Hepatocyte (in vitro differentiated cells): ENCODE measurements at places on chromosomes 3 and 15.

DNA sequence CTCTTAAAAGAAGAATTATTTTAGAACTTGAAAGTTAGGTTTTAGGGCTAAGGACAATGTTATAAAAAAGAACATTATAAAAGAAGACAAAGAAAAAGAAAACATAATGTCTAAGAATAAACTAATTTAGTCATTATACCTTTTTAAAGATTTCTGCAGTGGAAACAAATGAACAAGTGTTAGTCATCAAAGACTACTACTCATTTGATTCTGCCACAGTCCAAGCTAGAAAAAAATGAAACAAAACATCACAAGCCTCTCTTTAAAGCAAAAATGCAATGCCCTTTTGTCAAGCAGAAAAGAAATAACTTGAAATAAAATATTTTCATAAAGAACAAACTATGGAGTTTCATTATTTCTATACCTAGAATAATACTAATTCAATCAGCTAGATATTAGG lies 102.0 kb downstream of the TBC1D5 start:
- DNase-seq = no peak

DNA sequence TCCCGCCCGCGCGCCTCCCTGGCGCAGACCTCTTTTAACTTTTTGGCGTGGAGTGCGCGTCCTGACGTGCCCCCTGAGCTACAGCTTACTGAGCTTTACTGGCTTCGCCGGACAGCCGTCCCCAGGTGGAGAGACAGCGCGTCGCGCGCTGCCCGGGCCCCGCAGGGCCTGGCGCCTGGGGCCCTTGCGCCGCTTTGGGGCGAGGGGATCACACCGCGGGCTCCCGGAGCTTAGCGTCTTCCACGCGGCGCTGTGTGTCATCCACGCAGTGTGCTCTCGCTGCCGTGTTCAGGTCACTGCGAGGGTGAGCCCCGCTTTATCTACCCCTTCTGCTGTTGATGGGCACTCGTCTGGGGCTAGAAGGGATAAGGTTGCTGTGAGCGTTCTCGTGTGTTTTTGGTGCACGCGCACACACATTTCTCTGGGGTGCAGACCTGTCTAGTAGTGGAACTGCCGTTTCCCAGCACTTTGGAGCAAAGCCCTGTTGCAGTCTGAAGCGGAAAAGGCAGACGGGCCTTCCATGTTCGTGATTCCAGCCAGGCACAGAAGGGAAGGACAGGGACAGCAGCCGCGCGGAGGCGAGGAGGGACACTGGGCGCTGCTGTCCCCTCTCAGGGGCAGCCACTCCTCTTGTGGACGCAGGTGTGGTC lies 33.1 kb upstream of the ALDH1L1 start:
- DNase-seq = no peak

DNA sequence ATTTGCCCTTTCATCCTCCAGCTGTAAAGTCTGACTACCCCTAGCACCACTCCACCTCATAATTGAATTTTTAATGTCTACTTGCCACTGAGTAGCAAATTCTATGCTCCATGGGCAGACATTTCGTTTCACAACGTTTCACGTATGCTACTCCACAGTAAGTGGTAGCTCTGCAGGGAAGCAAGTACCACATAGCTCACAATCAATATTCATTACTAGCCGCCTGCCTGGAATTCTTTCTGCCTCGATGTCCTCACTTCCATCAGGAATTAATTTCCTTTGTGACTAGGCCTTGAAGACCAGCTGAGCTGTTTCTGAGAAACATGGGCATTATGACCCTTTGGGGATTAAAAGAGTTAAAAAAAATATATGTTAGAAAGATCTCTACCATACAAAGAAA lies 15.3 kb downstream of the NPTN start:
- no peak for DNase-seq

DNA sequence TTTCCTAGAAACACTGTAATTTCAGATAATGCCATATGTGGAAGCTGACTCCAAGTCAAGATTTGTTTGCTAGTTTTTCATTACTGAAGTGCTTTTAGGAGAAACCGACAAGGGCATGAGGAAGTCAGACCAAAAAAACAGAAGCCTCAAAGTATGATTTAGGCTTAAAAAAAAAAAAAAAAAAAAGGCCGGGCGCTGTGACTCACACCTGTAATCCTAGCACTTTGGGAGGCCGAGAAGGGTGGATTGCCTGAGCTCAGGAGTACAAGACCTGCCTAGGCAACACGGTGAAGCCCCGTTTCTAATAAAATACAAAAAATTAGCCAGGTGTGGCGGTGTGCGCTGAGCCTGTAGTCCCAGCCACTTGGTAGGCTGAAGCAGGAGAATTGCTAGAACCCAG lies 11.6 kb downstream of the RPL15 start:
- DNase-seq = no peak

GRCh38 chr15:73800662-73801345 lies 47.7 kb upstream of the INSYN1 start:
- peak; percentile 37 for DNase-seq

DNA sequence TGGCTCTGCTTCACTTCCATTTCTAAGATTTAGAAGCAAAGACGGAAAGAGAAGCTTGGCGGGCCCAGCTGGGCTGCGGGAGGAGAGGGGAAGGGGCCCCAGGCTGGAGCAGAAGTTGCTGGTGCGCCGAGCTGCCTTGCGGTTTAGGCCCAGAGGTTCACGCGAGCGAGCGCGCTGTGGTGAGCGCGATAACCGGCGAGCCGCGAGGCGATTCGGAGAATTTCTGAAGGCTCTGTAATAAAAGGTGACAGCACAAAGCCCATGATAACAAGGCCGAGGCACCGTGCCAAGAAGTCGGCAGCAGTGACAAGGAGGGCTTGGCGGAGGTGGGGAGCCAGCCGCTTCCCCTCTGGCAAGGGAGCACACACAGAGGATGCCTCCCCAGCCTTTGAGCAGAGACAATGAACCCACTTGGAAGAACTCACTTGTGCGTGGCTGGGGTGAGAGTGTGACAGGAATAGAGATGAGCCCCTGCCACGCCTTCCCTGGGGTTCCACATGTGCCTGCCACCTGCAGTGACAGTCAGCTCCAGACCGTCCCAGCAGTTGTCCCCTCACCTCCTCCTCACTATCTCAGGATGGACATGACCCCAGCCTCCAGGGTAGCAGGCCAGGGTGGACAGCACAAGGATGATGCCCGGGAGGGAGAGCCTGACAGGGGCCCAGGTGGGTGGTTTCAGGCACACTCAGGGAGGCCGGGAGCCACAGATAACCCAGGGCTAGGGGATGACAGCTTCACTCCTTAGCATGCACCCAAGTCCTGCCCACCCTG lies 315.2 kb downstream of the UACA start:
- no peak for DNase-seq

DNA sequence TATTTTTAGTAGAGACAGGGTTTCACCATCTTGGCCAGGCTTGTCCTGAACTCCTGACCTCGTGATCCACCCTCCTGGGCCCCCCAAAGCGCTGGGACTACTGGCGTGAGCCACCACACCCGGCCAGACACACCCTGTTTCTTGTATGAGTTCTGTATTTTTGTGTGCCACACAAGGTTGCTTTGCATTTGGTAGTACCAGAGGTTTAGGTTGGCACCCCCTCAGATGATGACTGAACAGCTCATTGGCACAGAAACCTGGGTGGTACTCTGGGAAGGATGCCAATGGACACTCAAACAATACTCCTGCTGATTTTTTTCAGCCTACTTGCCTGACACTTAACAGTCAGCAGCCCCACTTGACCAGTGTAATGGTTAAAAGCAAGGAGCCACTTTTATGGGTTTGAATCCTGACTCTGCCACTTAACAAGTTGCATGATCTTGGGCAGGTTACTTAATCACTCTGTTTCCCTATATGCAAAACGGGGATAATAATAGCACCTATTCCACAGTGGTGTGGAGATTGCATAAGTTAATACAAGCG lies 39.2 kb upstream of the BCL2A1 start:
- no peak for DNase-seq

- DNase-seq = peak; percentile 52
Observed at GRCh38 chr3:184561913-184562877, 610 bp downstream of the EPHB3 start.

GRCh38 chr15:31390029-31390428 lies 63.4 kb downstream of the KLF13 start:
- DNase-seq = no peak

- DNase-seq = peak; percentile 100
Observed at GRCh38 chr3:36992806-36993325, at the start of gene EPM2AIP1. EPM2AIP1 (minus strand) TSS chr3:36993131; CDS start chr3:36993077, 54 bp downstream.

GRCh38 chr3:172726380-172726779 lies 15.5 kb upstream of the NCEH1 start:
- DNase-seq = no peak

DNA sequence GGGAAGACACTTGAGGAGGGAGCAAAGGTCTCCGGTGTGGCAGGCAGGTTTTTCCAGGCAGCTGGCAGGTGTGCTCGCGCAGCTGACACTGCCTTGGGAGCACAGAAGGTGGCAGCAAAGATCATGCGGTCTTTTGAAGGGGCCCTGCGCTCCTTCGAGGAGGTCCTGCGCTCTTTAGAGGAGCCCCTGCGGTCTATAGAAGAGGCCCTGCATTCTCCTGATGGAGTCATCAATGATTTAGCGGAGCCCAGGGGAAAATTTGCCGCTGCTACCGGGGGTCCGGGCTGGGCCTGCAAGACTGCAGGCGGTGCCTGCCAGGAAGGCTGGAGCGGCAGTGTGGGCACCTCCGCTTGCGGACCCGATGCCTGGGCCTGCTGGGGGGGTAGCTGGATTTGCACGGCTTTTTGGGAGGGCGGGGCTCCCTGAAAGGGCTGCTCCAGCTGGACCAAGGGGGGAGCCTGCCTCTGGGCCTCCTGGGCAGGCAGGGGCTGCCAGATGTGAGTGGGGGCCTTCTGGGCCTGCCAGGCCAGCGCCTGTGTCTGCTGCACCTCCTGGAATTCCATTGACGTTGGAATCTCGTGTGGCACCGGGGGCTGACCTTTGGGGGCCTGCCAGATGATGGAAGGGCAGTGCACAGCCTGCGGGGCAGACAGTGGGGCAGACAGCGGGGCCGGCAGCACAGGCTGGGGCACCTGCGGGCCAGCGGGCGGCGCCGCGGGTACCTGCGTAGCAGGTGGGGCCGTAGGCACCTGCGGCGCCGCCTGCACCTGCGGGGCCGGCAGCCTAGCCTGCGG lies 2.1 kb downstream of the MAGEL2 start:
- peak; percentile 47 for DNase-seq

- DNase-seq = no peak
Observed at GRCh38 chr15:35886765-35887164, 340.8 kb upstream of the DPH6 start.

DNA sequence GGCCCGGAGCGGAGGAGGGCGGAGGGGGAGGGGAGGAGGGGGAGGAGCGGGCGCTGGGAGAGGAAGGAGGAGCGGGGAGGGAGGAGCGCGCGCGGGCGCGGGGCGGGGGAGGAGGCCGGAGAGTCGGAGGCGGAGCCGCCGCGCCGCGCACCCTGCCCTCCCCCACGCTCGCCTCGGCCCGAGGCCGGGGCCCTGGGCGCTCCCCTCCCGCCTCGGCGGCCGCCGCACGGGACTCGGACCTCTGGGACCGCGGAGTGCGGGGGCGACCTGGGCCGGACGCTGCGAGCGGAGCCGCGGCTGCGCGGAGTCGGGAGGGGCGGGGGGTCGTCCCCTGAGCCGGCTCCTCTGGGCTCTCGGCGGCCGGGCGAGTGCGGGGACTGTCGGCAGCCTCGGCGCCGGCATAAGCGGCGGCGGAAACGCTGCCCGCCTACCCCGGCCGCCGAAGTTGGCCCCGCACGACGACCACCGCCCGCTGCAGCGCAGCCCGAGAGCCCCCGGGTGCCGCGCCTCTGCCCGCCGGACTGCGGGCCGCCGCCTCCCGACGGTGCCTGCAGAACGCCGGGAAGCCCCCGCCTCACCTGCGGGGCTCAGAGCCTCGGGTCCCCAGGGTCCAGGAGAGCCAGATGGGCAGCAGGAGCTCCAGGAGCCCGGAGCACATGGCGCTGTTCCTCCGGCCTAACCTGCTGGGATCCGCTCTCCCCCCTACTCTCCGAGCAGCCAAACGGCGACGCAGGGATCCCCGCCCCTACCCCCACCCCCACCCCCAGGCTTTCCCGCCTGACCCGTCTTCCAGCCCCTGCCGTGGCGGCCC lies 406 bp upstream of the GABRB3 start:
- DNase-seq = peak; percentile 59

- DNase-seq = no peak
Observed at GRCh38 chr15:99312228-99312627, 60.9 kb downstream of the LRRC28 start.

DNA sequence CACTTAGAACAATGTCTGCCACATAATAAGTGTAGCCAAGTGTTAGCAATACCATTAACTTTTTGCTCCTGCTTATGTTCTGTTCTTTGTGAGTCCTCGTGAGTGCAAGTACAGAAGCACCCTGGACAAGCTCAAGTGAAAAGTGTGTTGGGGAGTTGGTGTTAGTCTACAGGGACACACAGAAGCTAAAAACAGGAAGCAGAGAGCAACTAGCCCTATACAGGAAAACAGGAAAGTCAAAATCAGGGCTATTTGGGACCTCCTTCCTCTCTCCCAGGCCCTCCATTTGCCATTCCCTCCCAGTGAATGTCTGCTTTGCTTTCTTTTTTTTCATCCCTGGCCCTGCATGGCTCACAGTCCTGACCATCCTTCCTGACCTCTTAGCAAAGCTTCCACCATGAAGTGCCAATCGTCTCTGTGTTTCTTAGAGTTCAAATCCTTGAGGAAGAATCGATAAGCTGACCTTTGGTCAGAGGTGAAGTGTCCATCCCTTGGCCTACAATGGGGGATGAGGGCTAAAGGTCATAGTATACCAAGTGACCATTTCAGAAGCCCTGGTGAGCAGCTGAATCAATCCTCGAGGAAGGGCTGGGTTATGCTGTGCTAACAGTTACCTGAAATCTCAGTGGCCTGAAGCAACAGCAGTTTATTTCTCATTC lies 328.2 kb downstream of the SHQ1 start:
- DNase-seq = no peak

DNA sequence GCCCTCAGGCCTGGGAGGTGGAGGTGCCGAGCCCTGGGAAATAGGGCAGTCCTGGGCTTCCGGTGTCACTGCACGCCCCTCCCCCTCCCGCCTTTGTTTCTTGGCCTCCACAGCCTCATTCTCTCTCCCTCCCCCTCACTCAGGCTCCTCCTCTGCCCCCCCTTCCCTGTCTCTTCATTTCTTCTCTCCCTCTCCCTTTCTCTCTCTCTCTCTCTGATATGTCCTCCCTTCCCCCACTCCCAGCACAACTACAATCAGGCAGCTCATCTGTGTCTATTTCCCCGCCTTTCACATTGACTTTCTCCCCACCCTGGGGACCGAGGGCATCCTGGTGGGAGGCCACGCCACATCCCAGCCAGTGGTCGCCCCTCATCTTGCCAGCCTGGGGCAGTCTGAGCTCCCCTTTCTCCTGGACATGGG lies 40.2 kb downstream of the IDH2 start:
- peak; percentile 44 for DNase-seq

DNA sequence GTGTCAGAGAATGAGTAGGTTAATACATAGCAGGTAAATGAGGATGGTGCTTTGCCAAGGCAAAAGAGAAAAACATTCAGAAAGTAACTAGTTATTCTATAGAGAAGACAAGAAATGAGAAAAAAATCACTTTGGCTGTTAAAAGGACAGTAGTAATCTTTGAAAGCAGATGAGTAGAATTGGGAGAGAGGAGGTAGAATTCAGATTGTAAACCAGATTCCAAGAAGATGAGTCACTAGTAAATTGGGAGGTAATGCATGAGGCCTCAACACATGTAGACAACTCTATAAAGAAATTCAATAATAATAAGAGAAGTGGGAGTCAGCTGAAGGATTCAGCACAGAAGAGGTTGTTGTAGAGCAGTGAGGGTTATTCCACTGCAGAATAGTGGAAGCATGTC lies 81.4 kb downstream of the MBNL1 start:
- no peak for DNase-seq
